ENCODE measurements at places on chromosomes 6 and 20.

GRCh38 chr6:122839906-122840305 is 50.8 kb downstream of the SMPDL3A start:
- H3K4me3 ChIP-seq: no peak overlapping the region
- no peak overlapping the region for H3K27ac ChIP-seq
- H3K4me1 ChIP-seq: no peaks in the 10 kb centered on the region
- DNase-seq: no peak

- H3K27ac ChIP-seq: no peak overlapping the region
- no peak overlapping the region for H3K4me3 ChIP-seq
- H3K36me3 ChIP-seq: no peaks in the 10 kb centered on the region
Observed at GRCh38 chr20:51570739-51571459, 28.4 kb upstream of the NFATC2 start.

- H3K4me1 ChIP-seq: peaks cover 22% of the 10 kb centered on the region
- H3K4me3 ChIP-seq: no peak overlapping the region
- DNase-seq: no peak
Observed at GRCh38 chr6:159801935-159802334, 1.9 kb downstream of the PNLDC1 start.

- no peak overlapping the region for H3K27ac ChIP-seq
- H3K27me3 ChIP-seq: no peaks in the 10 kb centered on the region
- no peak for DNase-seq
- no peak overlapping the region for H3K4me3 ChIP-seq
- no peaks in the 10 kb centered on the region for H3K4me1 ChIP-seq
Observed at GRCh38 chr20:15076785-15077184, 739.4 kb upstream of the FLRT3 start.

DNA sequence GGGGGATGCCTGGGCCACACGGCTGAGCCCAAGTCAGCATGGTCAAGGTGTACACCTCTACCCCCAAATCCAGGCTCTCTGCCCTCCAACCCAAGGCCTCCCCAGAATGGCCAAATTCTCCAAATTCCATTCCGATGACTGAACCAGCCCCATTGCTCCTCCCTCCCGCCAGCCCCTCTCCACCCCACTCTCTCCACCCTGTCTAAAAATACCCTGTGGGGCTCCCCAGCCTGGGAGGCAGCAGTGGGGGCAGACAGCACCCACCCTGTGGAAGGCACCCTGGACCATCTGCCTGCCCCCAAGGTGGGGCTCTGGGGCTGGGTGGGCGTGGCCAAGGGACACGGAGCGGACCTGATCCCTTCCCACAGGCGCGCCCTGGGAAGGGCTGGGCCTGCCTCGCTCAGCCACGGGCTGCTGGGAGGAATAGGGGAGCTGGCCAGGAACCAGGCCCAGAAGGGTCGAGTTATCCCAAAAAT is 11.4 kb downstream of the TEAD3 start:
- no peak overlapping the region for H3K27ac ChIP-seq
- no peak overlapping the region for H3K4me3 ChIP-seq
- H3K4me1 ChIP-seq: 0 out of 2 replicates have a peak, but pooled peaks cover under 1% of the 10 kb centered on the region
- DNase-seq: no peak
- H3K27me3 ChIP-seq: no peaks in the 10 kb centered on the region
- peaks cover 10% of the 10 kb centered on the region for H3K36me3 ChIP-seq

DNA sequence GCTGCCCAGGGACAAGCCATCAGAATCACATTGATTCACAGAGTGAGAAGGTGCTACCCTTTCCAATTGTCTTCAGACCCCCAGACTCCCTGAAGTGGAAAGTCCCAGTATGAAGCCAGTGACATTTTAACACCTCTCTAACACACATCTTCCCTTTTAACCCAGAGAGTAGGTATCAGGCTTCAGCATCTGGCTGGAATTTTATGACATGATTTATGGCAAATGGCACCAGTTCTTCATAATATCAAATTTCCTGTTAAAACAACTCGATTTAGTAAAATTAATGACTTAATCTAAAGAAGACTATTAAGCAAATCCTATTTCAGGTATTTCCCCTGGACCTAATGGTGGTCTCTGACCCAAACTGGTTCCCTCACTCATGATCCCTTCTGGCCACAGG is 25.0 kb downstream of the KCNB1 start:
- H3K36me3 ChIP-seq: no peaks in the 10 kb centered on the region
- H3K4me1 ChIP-seq: no peaks in the 10 kb centered on the region
- H3K4me3 ChIP-seq: no peak overlapping the region
- peaks cover 57% of the 10 kb centered on the region for H3K27me3 ChIP-seq
